ENCODE measurements at places on chromosomes 5 and 9.
A peak's percentile ranks its signal among the peaks of the same experiment; 100 is the strongest.

DNA sequence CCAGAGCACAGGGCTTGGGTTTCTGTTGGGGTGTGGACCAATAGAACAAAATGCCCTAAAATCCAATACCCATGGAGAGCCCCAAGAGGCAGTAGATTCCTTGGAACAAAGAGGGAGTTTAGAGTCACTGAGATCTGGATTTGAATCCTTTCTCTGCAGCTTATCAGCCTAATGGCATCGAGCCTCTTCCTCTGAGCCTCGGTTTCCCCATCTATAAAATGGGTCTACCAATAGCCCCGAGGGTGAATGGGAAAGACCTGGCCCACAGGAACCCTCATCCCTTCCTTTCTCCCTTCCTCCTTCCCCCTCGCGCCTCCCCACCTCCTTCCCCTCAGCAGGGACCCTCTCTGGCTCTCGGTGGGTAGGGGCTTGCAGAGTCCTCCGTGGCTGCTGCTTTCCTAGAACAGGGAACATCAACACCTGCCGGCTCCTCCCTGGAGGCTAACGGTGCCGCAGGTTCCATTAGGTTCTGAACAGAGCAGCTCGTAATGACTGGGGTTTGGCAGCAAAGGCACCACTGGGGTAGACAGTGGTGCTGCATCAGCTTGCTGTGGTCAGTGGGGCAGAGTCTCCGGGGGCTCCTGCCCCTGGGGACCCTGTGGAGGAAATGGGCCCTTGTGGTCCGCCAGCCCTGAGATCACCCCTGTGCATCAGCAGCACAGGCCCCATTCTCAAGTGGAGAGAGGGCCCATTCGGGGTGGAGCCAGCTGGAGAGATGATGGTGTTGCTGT, 40.3 kb downstream of the NEK6 start:
- no peak for DNase-seq

DNA sequence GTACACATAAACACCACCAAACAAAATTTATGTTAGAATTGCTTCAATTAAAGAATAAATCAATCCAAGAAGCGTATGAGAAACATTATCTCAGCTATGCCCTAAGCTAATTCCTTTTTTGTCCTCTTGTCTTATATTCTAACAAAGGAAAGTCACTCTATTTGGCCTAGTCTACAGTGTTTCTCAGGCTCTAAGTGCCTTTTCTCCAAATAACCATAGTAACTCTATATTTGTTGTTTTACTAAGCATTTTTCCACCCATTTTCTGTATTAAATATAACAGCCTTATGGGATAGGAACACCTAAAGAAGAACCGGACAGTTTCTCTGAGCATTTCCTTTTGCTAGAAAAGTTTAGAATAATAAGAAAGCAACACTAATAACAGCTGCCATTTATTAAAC, 120.1 kb upstream of the MTAP start:
- no peak for DNase-seq

DNA sequence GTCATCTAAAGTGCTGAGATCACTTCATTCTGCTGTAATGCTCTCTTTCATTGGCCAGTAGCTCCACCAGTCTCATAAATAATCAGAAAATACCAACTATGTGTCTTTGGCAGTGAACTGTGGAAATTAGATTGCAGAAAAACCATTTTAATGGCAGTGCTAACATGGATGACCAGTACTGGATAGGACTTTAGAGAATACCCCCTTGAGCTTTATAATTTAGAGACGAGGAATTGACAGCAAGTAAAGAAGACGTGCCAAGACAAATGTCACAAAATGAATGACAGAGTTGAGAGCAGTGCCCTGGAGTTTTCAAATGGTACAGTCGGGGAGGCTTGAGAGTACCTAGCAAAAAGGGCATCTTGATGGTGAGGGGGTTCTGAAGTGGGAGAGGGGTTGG, 5.8 kb downstream of the MSANTD3 start:
- DNase-seq: no peak

- DNase-seq: no peak
These were observed 53.0 kb upstream of the BOD1 start for GRCh38 chr5:173669483-173669882.

DNA sequence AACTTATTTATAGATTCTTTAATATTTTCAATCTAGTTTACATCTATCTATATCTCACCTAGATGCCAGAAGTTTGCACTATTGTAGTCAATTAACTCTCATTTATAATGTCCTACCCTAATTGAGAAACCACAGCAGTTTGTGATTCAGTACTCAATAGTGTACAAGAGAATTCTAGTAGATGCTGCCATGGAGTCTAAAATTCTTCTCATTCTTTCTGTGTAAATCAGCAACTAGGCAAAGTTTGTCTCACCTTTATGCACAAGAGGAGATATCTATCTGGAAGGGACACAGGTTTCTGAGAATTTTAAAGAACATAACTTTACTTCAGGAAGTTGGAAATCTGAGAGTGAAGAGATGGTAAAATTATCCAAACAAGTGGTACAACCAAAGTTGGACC, 173.0 kb upstream of the FBXL7 start:
- no peak for DNase-seq

GRCh38 chr5:10607666-10608073, 43.8 kb downstream of the ANKRD33B start:
- DNase-seq: peak; percentile 43

- no peak for DNase-seq
These were observed 123.2 kb upstream of the KIF2A start for GRCh38 chr5:62182802-62183201.

GRCh38 chr5:96780626-96781025, 27.1 kb downstream of the ERAP1 start:
- DNase-seq: no peak

DNA sequence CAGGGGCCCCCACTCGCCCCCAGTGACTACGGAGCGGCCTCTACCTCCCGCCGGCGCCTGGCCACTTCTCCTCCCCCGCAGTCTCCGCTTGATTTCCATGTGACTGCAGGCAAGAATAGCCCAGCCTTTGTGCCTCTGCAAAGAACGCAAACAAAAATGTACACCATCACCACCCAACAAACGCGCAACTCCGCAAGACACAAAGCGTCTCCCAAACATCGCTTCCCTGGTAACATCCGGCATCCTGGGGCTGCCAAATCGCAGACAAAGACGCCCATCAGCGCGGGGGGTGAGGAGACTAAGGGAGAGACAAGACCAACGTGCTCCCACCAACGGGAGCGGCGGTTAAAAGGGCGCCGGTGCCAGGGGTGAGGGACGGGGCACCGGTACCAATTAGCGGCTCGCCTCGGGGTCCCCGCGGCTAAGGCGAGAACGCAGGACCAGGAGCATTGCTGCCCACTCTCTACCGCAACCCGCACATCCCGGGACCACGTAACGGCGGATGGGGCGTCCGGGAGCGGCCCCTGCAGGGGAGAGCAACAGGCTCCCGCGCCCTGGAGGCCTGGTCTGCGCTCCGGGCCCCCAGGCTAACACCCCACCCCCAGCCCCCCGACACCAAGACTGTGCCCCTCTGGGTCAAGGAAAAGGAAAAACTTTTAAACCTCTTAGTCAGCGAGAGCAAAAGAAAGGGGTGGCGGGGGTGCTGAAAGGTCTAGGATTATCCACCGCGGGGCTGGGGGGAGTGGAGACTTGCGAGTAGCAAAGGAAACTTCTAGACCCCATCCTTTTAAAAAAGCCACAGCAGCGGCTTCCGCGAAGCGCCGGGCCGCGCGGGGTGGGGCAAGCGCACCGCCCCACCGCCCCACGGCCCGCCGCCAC, 885 bp downstream of the MPDZ start:
- peak; percentile 61 for DNase-seq

- DNase-seq: no peak
These were observed 212.5 kb downstream of the COMMD10 start for GRCh38 chr5:116297296-116297814.

- DNase-seq: no peak
These were observed 66.7 kb downstream of the IQGAP2 start for GRCh38 chr5:76469656-76470290.

DNA sequence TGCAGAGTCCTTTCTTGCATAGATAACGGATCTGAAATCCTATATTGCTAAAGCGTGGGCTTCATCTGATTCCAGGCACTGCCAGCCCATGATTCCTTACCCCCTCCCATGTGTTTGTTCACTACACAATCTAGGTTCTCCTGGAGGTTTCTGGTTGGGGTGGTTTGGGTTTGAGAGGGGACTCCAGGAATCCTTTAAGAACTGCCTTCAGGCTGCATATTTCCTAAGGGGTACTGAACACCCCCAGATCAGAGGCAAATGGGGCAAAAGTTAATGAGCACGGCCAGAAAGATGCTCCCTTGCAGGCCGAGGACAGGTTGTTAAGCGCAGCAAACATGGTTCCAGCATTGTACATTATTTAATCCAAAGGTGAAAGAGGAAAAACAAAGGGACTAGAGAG, 9.9 kb downstream of the NR2F1 start:
- no peak for DNase-seq

GRCh38 chr9:120619751-120620655, 40.0 kb upstream of the CDK5RAP2 start:
- no peak for DNase-seq

DNA sequence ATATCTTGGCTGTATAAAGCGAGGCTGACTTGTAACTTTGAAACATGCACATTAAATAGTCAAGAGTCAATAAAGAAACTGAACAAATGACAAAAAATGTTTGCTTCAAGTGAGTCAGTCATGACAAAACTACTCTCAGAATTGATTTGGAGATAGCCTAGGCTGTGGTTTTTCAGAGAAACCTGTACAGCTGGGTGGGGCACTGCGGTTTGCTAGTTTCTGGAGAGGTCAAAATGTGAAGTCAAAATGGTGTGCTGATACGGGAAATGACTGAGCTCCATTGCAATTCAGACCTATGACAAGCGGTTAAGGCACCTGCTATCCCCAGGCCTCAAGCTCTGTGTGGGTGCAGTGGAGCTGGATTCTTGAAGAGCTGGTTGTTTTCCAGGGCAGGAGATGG, 10.3 kb upstream of the CD180 start:
- DNase-seq: no peak

DNA sequence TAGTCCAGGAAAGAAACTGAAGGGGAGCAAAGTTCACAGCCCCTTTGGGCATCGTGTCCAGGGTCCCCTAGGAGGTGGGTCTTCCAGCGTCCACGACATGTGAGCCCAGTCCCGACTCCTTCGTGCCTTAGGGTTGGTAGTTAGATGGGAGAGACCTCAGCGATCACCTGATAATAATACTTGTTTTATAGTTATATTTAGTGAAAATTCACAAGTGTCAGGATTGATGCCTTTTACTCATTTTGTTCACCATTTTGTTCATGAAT, 20.1 kb downstream of the SPAAR start:
- DNase-seq: no peak

- DNase-seq: no peak
These were observed 6.7 kb downstream of the BRD3 start for GRCh38 chr9:134061019-134061687.

GRCh38 chr5:115634343-115635132, 8.7 kb upstream of the TMED7 start:
- DNase-seq: peak; percentile 86

DNA sequence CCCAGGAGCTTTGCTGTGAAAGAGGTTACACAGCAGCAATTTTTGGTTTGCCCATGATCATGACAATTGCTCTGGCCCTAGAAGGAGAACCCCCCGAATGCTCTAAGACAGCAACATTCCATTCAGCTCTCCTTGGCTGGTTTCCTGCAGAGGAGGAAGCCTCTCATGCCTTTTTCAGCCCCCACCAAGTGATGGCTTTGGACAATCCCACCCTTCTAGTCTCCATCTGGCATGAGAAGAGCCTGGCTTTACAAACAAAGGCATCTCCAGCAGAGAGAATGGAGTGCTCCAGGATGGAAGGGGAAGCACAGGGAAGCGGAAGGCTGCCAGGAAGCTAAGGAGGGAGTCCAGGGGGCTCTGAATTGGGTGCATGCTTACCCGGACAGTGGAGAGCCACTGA, 98.4 kb downstream of the CRB2 start:
- DNase-seq: no peak

DNA sequence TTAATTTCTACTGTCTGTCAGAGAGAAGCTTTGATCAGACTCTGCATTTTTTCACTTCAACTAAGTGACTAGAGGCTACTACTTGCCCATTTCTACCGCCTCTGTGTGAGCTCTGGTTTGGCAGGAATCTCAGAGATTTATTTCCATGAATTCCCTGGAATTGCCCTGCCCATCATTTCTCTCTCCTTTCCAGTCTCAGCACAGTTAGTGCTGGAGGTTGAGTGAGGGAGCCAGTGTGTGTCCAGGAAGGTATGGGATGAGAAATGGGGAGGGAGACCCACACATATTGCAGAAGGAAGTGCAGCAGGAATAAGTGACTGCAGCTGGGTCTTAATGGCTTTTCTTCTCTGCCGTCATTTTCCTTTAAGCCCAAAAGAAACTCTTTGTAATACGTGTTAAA, 443.1 kb upstream of the ZNF462 start:
- no peak for DNase-seq

DNA sequence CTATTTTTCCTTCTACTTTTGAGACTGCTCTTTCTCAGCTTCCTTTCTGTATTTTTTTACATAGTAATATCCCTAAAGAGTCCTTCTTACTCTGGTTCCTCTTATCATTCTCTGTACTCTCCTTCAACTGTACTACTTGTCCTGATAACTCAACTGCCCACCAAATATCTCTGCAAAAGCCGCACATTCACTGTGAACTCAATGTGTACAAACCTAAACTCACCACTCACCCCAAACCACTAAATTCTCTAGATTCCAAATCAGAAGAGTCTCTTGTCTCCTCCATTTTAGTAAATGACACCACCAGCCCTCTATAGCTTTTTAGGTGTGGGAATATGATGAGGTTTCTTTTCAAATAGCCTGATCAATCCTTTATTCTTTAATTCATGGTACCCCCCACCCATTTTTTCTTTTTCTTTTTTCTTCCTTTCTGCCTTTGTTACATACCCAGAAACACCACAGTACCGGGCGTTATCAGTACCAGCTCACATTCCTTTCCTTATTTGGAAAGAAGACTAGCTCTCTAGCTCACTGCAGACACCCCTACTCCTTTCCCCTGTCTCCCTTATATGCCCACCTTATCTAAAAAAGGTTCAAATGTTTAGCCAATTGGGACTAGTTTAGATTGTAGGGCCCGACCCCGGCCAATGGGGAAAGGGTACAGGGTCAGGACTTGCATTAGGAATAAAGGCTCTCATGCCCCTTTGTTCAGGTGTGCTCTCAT, 63.1 kb upstream of the RANBP6 start:
- no peak for DNase-seq

DNA sequence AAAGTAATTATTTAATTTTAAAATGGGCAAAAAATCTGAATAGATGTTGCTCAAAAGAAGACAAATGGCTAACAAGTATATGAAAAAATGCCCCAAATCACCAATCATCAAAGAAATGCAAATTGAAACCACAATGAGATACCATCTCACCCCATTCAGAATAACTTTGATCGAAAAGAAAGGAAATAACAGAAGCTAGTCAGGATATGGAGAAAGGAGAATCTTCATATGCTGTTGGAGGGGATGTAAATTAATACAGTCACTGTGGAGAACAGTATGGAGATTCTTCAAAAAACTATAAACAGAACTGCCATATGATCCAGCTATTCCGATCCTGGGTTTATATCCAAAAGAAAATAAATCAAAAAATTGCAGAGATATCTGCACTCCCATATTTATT, 418.5 kb upstream of the RGMB start:
- DNase-seq: no peak

Measured in psoas muscle (tissue), 8 donors.